ENCODE measurements at places on chromosomes 11 and 22. TPM values are rescaled to one million over a fixed set of nuclear protein-coding genes. Genes with fewer than 3 reads are reported as not detected.

GRCh38 chr22:19811811-19812771, 42.6 kb downstream of the GNB1L start:
- no peaks in the 10 kb centered on the region for H3K36me3 ChIP-seq
- no peak overlapping the region for H3K27ac ChIP-seq
- DNase-seq: no peak
- H3K4me1 ChIP-seq: no peaks in the 10 kb centered on the region
- no peak overlapping the region for H3K4me3 ChIP-seq
- H3K27me3 ChIP-seq: no peaks in the 10 kb centered on the region

SLC17A6 gene
- not detected for total RNA-seq

GRCh38 chr11:107857550-107858216, 904 bp downstream of the SLC35F2 start:
- peaks cover 8% of the 10 kb centered on the region for H3K4me1 ChIP-seq
- no peaks in the 10 kb centered on the region for H3K27me3 ChIP-seq
- peak overlapping the region; percentile 87 for H3K4me3 ChIP-seq

DNA sequence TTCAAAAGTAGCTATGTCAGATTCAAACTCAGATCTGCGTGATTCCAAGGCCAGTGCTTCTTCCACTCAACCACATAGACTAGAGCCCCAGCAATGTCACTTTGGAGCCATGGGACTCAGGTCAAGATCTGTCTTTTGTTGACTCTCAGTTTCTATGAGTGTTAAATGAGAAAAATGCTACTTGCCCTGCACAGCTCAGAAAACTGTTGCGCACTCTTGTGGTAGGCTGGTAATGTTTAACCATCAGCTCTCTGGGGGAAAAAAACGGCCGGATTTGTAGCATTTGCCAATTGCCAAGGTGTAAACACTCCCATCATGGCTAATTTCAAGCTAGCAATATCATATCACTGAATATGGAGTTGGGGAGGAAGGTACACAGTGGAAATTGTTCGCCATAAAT, 328.1 kb upstream of the SYN3 start:
- no peaks in the 10 kb centered on the region for H3K36me3 ChIP-seq
- no peak overlapping the region for H3K4me3 ChIP-seq
- no peaks in the 10 kb centered on the region for H3K27me3 ChIP-seq
- no peak overlapping the region for H3K27ac ChIP-seq
- no peaks in the 10 kb centered on the region for H3K4me1 ChIP-seq

DNA sequence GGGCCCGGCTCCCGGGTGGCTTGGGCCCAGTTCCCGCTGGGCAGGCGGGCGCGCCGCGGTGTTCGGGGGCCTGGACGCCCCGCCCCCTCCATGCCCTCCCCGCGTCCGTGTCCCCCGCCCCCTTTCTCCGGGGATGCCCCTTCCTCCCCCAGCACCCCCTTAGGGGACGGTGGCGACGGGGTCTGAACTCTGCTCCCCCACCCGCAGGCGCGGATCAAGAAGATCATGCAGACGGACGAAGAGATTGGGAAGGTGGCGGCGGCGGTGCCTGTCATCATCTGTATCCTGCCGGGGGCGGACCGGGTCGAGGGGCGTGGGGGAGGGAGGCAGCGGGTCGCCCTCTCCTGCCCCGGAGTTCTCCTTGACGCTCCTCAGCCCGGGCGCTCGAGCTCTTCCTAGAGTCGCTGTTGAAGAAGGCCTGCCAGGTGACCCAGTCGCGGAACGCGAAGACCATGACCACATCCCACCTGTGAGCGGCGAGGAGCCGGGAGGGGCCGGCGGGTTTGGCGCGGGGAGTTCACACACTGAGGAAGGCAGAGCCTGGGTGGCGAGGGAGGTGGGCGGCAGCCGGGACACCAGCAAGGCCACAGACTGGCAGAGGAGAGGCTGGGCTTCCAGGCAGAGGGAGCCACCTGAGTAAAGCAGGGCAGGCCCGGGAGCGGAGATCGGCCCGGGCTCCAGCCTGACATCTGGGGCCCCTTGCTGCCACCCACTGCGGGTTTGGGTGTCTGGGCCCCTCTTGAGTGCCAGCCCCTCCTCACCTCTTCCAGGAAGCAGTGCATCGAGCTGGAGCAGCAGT, 546 bp downstream of the DRAP1 start:
- peaks cover 9% of the 10 kb centered on the region for H3K36me3 ChIP-seq
- no peak overlapping the region for H3K27ac ChIP-seq
- peaks cover 46% of the 10 kb centered on the region for H3K4me1 ChIP-seq
- H3K4me3 ChIP-seq: peak overlapping the region; percentile 84

- DNase-seq: peak; percentile 83
- no peaks in the 10 kb centered on the region for H3K36me3 ChIP-seq
- H3K4me1 ChIP-seq: peaks cover 53% of the 10 kb centered on the region
- no peak overlapping the region for H3K4me3 ChIP-seq
- no peaks in the 10 kb centered on the region for H3K27me3 ChIP-seq
These were observed 17.3 kb downstream of the MS4A6A start for GRCh38 chr11:60165538-60165937.

DNA sequence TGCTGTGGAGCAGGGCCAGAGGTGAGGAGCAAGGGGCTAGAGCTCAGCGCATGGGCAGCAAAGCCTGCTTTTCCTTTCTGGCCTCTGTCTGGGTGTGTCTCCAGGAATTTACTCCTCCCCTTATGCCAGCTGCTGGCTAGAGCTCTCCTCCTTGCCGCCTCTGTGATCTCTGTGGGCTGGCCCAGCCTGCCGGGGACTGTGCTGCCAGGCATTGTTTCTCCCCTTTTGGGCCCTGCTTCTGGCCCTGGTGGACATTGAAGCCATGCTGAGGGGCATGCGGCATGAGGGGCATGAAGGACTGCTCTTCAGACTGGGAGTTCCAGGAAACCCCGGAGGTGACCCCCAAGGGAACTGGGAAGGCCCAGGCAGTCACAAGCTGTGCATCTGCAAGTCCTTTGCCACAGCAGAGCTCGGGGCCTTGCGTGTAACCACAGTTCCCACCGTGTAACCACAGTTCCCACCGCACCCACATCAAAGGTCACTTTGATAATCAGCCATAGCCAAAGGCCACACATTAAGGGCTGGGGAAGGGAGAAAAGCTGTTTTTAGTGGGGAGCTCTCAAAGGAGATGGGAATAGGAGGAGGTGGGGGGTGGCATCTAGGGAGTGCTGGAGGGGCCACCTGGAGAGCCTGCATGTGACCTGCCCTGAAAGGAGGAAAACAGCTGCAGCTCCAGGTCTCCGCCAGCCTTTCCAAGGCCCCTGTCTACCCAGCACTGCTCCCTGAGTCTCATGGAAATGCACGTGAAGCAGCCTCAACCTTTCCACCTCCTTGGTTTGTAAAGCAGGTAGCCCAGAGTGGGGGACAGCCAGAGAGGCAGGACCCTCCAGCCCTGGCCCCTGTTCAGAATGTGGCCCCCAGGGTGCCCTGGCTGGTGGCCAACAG, 62.3 kb downstream of the PPFIBP2 start:
- peaks cover 18% of the 10 kb centered on the region for H3K4me1 ChIP-seq
- no peak overlapping the region for H3K4me3 ChIP-seq
- H3K27me3 ChIP-seq: peaks cover 47% of the 10 kb centered on the region
- H3K36me3 ChIP-seq: no peaks in the 10 kb centered on the region
- no peak for DNase-seq
- no peak overlapping the region for H3K27ac ChIP-seq

DNA sequence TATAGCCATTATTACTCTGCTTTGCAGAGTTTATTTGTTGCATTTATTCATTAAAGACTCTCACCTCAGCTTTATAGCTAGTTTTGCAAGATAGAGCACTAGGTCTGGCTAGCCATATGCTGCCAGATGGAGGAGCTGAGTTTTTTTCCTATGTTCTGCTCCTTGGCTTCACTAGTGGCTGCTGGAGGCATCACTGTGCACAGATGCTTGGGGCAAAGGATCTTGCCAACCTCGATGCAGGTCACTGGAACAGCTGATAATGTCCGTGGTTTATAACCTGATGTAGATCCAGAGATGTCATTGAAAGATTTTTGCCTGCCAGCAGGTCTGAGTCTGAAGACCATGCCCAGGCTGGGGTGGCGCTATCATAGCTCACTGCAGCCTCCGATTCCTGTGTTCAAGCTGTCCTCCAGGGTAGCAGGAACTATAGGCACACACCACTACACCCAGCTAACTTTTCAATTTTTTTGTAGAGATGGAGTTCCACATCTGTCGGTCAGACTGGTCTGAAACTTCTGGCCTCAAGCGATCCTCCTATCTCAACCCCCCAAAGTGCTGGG, 63.2 kb downstream of the PACS1 start:
- no peak overlapping the region for H3K27ac ChIP-seq
- H3K27me3 ChIP-seq: no peaks in the 10 kb centered on the region
- no peaks in the 10 kb centered on the region for H3K36me3 ChIP-seq
- DNase-seq: no peak

GRCh38 chr11:125949271-125950177, 3.7 kb downstream of the VSIG10L2 start:
- DNase-seq: no peak
- H3K27me3 ChIP-seq: no peaks in the 10 kb centered on the region
- H3K36me3 ChIP-seq: no peaks in the 10 kb centered on the region

- DNase-seq: no peak
- H3K4me1 ChIP-seq: no peaks in the 10 kb centered on the region
- H3K27ac ChIP-seq: no peak overlapping the region
- H3K36me3 ChIP-seq: no peaks in the 10 kb centered on the region
- no peak overlapping the region for H3K4me3 ChIP-seq
These were observed 7.1 kb downstream of the CHRNA10 start for GRCh38 chr11:3664032-3664630.

DNA sequence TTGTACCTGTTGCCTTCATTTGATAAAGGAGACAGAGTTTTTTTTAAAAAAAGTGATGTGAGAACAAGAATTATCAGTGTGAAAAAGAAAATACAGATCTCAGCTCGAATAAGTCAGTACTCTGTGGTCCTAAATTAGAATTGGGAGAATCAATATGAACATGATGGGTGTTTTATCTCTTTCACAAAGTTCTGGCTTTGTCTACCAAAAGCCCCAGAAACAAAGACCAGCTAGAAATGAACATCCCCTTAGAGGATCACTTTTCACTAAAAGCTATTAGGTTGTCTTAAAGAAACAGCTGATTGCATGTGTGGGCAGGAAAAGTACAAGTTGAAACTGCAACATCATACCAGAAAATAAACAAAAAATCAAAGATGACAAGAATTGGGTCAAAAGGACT, 8.4 kb upstream of the ST14 start:
- peaks cover 2% of the 10 kb centered on the region for H3K36me3 ChIP-seq
- no peak overlapping the region for H3K4me3 ChIP-seq
- H3K27me3 ChIP-seq: no peaks in the 10 kb centered on the region
- peaks cover 6% of the 10 kb centered on the region for H3K4me1 ChIP-seq
- DNase-seq: no peak

GRCh38 chr22:42367980-42368378, 64.2 kb downstream of the NFAM1 start:
- peaks cover 16% of the 10 kb centered on the region for H3K4me1 ChIP-seq
- H3K27ac ChIP-seq: no peak overlapping the region
- no peak for DNase-seq
- no peaks in the 10 kb centered on the region for H3K36me3 ChIP-seq
- H3K4me3 ChIP-seq: no peak overlapping the region

GRCh38 chr11:43895601-43896000, 15.0 kb downstream of the ALKBH3 start:
- peaks cover 15% of the 10 kb centered on the region for H3K4me1 ChIP-seq
- H3K27ac ChIP-seq: no peak overlapping the region

- no peak overlapping the region for H3K27ac ChIP-seq
- peak; percentile 32 for DNase-seq
- no peak overlapping the region for H3K4me3 ChIP-seq
- no peaks in the 10 kb centered on the region for H3K27me3 ChIP-seq
These were observed 42.4 kb downstream of the OSBP start for GRCh38 chr11:59573216-59573615.

- peak; percentile 5 for DNase-seq
- H3K36me3 ChIP-seq: no peaks in the 10 kb centered on the region
- H3K27ac ChIP-seq: no peak overlapping the region
- H3K4me1 ChIP-seq: peaks cover 18% of the 10 kb centered on the region
These were observed 24.3 kb downstream of the SAAL1 start for GRCh38 chr11:18081551-18081950.

DNA sequence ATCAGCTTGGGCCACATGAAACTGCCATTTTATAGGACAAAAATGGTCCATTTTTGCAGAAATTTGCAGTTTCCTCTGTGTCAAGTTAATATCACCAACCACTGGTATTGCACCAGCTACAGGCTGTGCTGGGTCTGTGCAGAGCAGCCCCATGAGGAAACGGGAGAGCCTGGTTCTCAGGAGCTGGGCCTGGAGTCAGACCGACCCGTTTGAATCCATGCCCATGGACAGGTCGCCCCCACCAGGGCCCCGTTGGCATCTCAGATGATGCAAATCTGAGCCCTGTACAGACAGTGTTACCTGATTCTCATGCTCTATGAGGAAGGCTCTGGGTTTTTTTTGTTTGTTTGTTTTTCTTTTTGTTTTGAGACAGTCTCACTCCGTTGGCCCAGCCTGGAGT, 9.8 kb upstream of the SEC14L6 start:
- H3K27me3 ChIP-seq: no peaks in the 10 kb centered on the region
- no peaks in the 10 kb centered on the region for H3K36me3 ChIP-seq
- no peak overlapping the region for H3K4me3 ChIP-seq
- no peak for DNase-seq

GLYATL2 gene
- not detected for total RNA-seq

KCNA4 gene
- not detected for total RNA-seq

GRCh38 chr11:94211261-94211830, 82.7 kb downstream of the PANX1 start:
- no peaks in the 10 kb centered on the region for H3K4me1 ChIP-seq
- no peak overlapping the region for H3K4me3 ChIP-seq
- no peaks in the 10 kb centered on the region for H3K36me3 ChIP-seq
- no peak overlapping the region for H3K27ac ChIP-seq
- H3K27me3 ChIP-seq: no peaks in the 10 kb centered on the region
- no peak for DNase-seq

- H3K4me1 ChIP-seq: peaks cover 51% of the 10 kb centered on the region
- no peaks in the 10 kb centered on the region for H3K36me3 ChIP-seq
- DNase-seq: peak; percentile 99
- H3K27ac ChIP-seq: peak overlapping the region; percentile 99
- H3K4me3 ChIP-seq: peak overlapping the region; percentile 59
- H3K27me3 ChIP-seq: no peaks in the 10 kb centered on the region
These were observed 678 bp upstream of the ZFP91 start for GRCh38 chr11:58578136-58578634.

DNA sequence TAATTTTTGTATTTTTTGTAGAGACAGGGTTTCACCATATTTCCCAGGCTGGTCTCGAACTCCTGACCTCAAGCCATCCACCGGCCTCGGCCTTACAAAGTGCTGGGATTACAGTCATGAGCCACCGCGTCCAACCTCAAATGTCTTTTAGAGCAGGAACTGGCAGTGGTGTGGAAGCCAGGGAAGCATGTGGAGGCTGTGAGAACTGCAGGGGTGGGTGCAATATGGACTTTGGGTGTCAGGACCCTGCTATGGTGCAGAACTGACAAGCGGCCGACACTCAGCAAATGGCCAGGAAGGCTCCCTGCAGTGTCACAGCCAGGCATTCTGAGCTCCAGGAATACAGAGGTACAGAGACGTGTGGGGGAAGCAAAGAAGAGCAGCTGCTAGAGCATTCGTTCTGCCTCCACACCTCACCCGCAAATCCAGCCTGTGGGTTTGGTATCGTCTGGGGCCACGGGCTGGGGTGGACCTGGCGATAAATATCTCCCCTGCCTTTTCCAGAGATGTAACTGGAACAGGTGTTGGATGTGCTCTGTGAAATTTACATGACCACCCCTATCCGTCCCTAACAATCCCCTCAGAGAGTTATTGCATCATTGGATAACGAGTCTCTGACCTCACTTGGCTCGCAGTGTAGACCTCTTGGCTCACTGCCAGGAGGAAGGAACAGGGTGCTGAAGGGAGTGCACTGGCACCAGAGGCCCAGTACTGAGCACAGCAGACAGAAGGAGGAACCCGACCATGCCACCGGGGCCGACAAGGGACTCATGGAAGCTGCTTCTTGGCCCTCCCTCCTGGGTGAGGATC, 624.7 kb upstream of the B3GAT1 start:
- no peaks in the 10 kb centered on the region for H3K27me3 ChIP-seq
- no peak overlapping the region for H3K4me3 ChIP-seq
- no peaks in the 10 kb centered on the region for H3K36me3 ChIP-seq
- no peaks in the 10 kb centered on the region for H3K4me1 ChIP-seq
- DNase-seq: no peak

GSTP1 gene
- 997 TPM for total RNA-seq

TRIM34 gene
- total RNA-seq: 6.7 TPM
